ENCODE measurements at places on chromosomes 2 and 18.

DNA sequence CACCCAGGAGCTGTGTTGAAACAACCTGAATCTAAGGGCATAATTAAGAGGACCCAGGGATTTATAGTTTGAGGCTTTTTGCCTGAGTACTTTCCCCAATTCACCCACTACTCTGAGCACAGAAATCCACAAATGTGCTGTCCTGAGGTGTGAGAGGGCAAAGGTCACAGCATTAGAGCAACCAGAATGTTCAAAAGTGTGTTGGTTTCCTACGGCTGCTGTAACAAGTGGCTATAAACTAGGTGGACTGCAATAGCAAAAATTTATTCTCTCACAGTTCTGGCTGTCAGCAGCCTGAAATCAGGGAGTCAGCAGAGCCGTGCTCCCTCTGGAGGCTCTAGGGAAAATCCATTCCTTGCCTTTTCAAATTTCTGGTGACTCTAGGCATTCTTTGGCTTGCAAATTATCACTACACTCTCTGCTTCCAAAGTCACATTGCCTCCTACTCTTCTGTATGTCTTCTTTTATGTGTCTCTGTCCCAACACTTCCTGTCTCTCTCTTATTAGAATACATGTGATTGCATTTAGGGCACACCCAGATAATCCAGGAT, 91.4 kb upstream of the TACR1 start:
- DNase-seq: no peak

DNA sequence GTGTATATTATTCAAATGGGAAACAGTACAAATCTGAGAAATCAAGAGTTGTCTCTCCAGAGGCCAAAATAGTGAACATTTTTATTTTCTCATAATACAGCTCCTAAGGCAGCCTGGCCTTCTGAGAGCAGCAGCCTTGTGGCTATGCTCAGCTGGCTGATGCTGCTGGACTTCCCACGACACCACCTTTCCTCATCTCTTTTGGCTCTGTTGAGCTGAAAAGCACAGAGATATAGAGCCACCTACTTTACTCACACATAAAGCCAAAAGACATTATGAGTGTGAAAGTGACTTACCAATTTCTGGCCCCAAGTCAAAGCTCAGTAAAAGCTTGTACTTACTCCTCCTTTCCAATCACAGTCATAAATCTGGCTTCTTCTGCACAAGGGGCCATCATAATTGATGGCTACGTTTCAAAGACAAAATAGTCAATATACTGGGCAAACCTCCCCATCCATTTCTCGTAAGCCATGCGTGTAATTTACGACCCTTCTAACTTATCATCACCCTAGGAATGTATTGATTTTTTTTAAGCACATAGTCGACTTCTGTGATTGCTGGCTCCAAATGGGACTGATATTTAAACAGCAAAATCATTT, 18.6 kb upstream of the REG3A start:
- DNase-seq: no peak

DNA sequence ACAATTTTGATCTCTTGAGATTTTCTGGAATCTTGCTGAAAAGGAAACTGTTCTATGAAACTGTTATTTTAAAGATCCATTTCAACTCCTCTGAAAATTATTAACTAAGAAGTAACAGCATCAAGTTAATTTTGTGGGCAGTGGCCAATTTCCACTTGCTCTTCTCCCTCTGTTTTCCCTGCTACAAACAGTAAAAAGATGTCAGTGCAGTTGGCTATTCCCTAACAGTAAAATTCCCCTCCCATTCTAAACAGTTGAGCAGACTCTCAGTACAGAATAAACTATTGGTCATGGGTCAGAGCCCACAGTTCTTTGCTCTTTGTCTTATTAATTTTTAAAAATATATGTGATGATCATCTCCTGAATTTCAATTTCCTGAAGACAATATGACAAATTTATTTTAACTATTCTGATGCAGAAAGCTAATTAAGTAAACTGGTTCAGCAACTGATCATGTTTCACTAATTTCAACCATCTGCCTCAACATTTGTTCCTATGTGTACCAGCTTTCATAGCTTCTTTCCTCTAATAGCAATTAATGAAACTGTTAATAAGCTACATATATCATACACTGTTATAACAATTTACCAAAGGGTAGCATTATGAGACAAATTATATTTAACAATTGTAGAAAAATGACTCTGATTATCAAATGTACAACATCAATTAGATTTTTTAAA, 41.1 kb upstream of the GALNT5 start:
- no peak for DNase-seq

DNA sequence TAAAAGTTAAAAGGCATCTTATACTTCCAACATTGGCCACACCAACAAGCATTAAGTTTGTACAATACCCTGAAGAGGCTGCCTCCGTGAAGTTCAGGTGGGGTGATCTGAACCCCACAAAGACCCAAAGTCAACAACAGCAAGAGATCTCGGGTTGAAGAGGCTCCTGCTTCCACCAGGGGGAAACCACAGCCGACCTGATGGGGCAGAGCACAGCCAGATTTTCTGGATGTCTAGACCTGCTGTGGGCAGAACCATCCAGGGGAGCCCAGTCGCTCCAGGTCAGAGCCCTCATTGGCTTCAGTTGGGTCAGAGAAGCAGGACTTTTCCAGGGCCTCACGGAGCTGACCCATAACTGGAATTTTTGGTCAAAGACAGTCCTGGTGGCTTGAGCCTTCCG, 66.5 kb upstream of the ACKR3 start:
- DNase-seq: peak; percentile 13

- DNase-seq: no peak
Observed at GRCh38 chr18:22946217-22946616, 13.1 kb downstream of the RBBP8 start.

DNA sequence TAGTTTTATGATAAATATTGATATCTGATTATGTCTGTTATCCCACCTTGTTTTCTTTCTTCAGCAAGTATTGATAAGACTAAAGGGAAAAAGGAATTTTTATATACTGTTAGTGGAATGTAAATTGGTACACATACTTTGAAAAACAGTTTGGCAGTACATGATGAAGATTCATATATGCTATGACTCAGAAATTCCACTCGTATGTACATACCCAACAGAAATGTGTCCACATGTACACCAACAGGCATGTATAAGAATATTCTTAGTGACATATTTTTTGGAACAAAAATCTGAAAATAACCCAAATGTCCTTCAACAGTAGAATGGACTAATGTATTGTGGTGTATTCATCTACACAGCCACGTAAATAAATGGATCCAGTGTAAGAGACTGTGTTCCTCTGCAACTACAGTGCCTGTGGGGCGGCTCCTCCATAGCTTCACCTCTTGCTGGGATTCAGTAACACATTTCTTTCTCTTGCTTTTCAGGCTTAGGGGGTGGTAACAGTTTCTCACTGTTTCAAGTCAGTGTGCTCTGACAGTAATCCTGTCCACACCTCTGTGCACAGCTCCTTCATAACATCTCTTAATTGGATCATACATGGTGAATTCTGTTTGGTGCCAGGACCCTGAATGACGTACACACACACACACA, 35.5 kb upstream of the ALMS1 start:
- DNase-seq: no peak

DNA sequence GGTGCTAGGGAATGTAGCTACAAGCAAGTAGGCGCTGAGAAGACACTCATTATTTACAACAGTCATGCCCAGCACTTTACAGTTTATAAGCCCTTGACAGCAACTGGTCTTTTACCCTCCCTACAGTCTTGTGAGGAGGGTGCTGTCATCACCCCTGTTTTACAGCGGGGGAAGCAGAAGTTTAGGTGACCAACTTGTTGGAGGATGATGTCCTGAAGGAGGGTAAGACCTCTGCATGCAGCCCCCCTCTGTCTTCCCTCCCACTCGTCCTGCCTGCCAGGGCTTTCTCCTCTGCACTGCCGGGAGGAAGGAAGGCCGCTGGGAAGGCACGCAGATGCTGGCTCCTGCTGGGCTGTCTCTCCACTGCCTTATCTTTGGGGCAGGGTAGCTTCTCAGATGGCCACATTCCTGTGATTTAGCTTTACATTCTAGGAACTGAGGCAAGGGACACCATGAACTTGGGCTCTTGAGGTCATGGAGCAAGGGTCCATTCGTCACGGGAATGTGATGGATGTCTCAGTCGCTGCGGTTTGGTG, 972 bp downstream of the IL1R1 start:
- DNase-seq: no peak

- no peak for DNase-seq
Observed at GRCh38 chr2:100941646-100942240, 60.3 kb upstream of the RPL31 start.

- no peak for DNase-seq
Observed at GRCh38 chr2:67446491-67446911, 49.4 kb downstream of the ETAA1 start.

DNA sequence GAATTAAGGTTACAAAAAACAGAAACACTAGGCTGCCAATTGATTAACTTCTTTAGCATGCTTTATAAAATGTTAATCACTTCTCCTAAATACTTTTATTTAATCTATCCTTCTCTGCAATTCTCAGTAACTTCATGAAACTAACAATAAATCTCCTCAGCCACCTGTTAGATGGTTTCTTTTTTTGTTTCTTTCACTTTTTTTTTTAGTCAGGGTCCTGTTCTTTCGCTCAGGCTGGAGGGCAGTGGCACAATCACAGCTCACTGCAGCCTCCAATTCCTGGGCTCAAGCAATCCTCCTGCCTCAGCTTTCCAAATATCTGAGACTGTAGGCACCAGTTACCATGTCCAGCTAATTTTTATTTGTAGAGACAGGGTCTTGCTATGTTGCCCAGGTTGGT, 213.4 kb upstream of the STK17B start:
- DNase-seq: no peak

GRCh38 chr2:44954889-44955592, 13.5 kb downstream of the SIX3 start:
- DNase-seq: no peak

DNA sequence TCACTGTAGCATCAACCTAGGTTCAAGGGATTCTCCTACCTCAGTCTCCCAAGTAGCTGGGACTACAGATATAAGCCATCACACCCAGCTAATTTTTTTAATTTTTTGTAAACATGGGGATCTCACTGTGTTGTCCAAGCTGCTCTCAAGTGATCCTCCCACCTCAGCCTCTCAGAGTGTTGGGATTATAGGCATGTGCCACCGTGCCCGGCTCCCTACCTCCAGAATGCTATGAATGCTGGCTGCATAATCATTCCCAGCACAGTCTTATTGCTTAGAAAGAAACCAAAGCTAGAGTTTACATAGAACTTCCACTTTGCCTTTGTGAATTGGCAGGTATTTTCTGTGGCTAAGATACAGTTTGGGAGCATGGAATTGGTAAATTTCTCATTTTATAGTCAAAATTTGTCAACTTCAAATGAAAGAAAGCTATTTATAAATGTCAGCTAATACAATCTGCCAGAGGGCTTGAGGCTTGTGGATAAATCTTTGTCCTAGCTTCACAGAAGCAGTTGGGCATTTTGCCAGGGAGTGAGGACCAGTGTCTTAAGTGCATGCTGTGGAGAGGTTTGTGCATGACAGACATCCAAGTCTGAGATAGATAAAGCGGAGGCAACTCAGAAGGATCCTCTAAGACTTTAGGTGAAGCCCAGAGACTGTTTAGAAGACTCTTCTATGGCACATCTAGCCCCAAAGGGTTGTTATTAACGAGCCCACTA, 175.4 kb downstream of the ANTXR1 start:
- DNase-seq: no peak

GRCh38 chr2:64607381-64608304, 46.1 kb downstream of the SERTAD2 start:
- DNase-seq: no peak

GRCh38 chr2:239116456-239117246, 268.8 kb downstream of the TWIST2 start:
- no peak for DNase-seq

DNA sequence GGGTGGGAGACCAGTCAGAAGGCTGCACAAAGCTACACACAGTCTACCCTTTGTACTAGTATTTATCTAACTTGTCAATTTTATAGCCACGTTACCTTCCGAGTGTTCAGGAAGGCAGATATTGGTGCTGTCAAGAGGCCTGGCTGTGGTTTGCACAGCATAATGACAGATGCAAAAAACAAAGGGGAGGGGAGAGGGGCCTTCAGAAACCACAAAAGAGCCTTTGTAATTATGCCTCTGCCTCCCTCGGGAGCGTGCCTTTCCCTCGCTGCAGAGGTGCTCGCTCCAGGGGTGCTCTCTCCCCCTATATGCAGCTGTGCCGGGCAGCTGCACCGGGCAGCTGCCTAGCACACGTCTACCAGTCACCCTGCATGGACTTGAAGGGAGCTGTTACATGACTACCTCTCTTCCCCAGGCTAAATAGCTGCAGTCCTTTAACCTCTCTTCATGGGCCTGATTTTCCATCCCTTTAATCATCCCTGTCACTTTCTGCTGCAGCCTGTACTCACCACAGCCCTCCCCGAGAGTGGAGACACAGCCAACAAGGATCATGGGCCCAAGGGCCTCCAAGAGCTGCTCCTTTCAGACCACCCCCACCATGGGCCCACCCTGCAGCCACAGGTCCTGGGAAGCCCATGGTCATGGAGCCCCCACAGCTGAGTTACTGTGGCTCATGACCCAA, 168.4 kb upstream of the PKDCC start:
- DNase-seq: no peak

- no peak for DNase-seq
Observed at GRCh38 chr2:219406861-219407230, 11.3 kb upstream of the DES start.

DNA sequence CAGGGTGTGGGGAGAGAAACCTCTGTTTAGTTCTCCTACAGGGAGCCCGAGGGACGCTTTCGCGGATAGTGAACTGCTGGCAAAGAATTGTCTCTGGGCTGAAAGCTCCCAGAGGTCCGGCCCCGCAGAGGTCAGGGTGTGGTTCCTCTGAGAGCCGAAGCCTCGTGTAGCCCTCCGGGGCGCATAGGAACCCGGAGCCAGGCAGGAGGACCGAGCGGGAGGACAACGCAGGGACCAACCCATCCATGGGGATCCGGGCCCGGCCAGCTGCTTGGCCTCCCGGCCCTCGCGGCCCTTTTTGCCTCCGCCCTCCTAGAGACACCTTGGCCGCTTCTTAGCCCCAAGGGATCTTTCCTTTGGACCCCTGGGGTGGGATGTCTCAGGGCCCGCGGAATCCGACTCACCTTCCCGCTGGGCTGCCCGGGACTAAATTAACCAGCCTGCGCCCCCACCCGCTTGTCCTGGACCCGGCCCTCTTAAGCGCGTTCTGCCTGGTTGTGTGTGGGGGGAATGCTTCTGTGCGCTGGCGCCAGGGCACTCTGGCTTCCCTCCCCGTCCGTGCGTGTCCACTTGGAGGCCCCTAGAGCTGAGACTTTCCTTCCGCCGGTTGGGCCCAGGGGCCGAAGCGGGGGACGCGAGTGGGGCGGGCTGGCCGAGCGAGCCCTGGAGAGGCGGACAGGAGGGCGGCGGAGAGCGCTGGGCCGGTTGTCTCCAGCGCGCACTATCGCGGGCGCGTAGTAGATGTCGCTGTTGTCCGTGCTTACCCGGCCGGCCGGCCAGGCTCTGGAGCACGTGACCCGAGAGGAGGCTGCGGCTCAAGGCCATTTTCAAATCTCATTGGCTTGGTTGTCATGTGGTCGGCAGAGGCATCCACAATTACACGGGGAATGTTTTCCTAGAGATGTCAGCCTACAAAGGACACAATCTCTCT, at the start of gene HOXD10:
HOXD10 (plus strand) TSS at position 896 of the 931 bp plus-strand sequence. CDS start 56 bp downstream, outside the sequence.
- no peak for DNase-seq

DNA sequence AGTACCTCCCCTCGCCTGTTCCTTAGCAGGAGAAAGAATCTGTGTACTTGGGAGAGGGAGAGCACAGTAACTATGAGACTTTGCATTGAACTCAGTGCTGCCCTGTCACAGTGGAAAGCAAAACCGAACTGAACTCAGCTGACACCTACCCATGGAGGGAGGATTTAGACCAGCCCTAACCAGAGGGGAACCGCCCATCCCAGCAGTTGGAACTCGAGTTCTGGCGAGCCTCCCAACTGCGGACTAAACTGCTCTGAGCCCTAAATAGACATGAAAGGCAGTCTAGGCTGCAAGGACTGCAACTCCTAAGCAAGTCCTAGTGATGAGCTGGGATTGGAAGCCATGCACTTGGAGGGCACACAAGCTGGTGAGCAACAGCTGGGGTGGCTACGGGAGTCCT, 110.4 kb downstream of the GRB14 start:
- no peak for DNase-seq

All from CD4-positive, alpha-beta T cell treated with Interleukin-17A for 1 hour (primary cell).